ENCODE measurements at places on chromosomes 3 and 15.

DNA sequence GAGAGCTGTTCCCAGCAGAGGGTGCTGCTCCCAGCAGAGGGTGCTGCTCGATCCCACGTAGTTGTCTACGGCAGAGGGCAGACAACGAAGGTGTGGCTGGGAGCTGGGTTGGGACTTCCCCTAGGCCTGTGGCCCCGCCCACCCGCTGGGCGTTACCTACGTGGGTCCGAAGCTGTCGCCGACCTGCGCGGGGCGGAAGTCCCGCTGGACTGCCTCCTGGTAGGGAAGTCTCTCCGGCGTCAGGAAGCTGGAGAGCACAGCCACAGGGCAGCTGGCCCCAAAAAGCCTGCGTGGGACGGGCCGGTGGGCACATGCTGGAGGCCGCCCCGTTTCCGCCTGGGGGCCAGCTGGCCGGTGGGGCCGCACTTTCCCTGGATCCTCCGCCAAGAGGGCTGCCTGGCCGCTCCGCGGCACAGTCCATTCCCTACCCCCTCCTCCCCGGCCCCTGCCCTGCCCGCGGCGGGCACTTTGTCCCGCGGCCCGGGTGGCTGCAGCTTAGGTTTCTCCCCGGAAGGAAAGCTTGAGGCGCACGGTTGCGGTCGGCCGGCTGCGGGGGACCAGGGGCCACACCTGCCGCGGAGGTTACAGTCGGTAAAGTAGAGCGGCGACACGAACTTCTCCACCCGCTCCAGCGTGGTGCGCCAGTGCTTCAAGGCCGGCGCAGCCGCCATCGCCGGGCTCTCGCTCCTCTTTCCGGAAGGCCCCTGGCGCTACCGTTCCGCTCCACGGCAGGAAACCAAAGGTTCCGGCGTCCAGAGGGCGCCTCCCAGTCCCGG, at the start of gene MAN2C1:
Gene MAN2C1 (minus strand): TSS at position 695 of the 776 bp plus-strand sequence. CDS start 24 bp downstream, at position 671.
- peak; percentile 85 for DNase-seq

DNA sequence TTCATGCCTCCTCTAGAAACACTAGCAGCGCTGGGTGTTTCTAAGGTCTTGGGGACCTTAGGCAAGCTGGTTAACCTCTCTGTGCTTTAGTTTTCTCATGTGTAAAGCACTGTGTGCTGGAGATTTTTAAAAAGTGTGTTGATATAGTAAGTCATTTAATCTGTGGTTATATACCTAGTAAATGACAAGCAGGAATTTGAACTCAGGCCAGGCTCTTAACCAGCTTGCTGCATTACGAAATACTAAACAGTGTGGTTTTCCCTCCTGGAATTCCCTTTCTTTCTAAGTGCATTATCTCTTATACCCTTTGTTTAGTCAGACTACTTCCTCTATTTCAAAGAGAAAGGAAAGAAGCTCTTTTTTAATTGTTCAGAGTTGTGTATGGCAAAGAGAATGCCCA, 26.5 kb downstream of the NEO1 start:
- DNase-seq = no peak

- DNase-seq = no peak
Measured at GRCh38 chr3:28028554-28028953, 212.9 kb upstream of the CMC1 start.

DNA sequence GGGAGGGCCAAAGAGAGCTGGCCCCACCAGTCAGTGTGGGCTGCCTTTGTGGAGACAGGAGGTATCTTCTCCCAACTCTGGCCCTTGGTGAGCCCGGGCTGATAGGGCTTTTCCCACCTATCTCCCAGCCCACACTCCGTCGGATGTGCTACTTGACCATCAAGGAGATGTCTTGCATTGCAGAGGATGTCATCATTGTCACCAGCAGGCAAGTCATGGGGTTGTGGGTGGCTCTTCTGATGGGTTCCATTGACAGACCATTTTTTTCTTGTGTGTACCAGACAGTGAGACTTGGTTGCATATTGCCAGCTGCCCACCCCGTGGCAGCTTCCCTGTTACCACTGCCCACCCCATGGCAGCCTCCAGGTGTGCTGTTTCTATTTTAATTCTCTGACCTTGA, 3.3 kb downstream of the COPG1 start:
- DNase-seq = no peak
